ENCODE measurements at places on chromosomes 4 and X. TPM values are rescaled to one million over a fixed set of nuclear protein-coding genes. Genes with fewer than 3 reads are reported as not detected.

The EXOC1L gene
- total RNA-seq: not detected

The TMEM150C gene
- total RNA-seq: not detected

The TMEM47 gene
- not detected for total RNA-seq

GRCh38 chr4:42533042-42533441 lies 123.9 kb downstream of the ATP8A1 start:
- H3K4me1 ChIP-seq: peaks cover 6% of the 10 kb centered on the region
- no peak overlapping the region for H3K27ac ChIP-seq
- no peaks in the 10 kb centered on the region for H3K27me3 ChIP-seq
- H3K36me3 ChIP-seq: peaks cover 23% of the 10 kb centered on the region

- H3K4me1 ChIP-seq: no peaks in the 10 kb centered on the region
- H3K27ac ChIP-seq: no peak overlapping the region
- no peak overlapping the region for H3K4me3 ChIP-seq
- H3K36me3 ChIP-seq: no peaks in the 10 kb centered on the region
- no peak for DNase-seq
- H3K27me3 ChIP-seq: peaks cover 28% of the 10 kb centered on the region
These were observed 30.8 kb upstream of the ANXA3 start for GRCh38 chr4:78520808-78521226.

DNA sequence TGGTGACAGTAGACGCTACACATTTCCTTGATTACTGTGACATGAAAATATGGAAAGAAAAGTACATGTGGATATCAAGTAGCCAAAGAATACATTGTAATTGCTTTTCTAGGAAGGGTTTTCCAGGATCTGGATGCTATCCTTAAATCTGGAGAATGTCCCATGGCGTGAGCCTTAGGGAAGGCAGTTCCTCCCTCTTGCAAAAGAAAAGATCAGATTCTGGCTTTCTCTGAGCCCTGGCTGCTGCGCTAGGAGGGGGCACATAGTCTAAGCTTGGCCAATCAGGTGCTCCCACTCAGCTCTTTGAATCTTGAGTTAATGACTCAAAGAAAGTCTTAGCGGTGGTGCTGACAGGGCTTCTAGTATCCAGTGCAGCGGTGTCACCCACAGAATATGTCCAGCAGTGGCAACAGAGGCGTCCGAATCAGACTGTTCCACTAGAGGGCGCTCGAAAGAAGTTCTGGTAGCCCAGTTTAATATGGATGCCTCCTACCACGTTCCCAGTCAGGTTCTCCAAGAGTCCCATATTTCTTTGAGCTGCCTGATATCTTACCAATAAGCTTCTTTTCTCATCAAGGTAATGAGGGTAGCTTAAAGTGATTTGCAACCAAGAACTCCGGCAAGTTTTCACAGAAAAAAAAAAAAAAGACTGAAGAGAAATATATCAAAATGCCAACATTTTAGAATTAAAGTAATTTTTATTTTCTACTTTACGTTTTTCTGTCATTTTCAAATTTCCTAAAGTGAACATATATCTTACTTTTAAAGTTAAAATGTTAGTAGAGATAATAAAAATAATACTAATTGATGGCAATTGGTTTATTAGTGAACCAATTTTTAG lies 213.4 kb upstream of the S100G start:
- H3K36me3 ChIP-seq: no peaks in the 10 kb centered on the region
- H3K4me3 ChIP-seq: no peak overlapping the region
- no peak overlapping the region for H3K27ac ChIP-seq
- no peaks in the 10 kb centered on the region for H3K27me3 ChIP-seq
- DNase-seq: peak; percentile 14

Data from activated T-helper 1 cell treated with anti-CD3 and anti-CD28 coated beads, Interleukin-12 subunit alpha, Interleukin-12 subunit beta, Interleukin-2, Interleukin-4 antibody, amounts not matched to agents 30 ng/mL and 10 ng/mL and 1 ng/mL, durations not matched to agents 14 hours and 24 hours and 36 hours (primary cell).